ENCODE measurements at places on chromosomes 16 and 17. TPM values are rescaled to one million over a fixed set of nuclear protein-coding genes. Genes with fewer than 3 reads are reported as not detected.

DNA sequence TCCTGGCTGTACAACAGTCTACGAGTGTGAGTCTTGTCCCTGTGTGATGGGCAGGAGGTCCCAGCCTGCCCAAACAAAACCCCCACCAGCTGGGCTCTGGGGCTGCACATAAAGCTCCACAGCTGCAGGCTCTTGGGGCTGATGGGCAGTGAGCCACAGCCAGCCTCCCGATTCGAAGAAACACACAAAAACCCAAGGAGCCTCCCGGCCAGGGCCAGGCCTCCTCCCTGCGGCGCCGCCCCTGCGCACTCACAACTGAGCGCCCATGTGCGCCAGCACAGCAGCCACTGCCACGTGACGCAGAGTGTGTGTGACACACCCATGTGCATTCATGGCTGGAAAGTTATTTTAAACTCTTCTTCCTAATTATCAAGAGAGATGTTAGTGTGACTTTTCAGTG lies 30.6 kb upstream of the FAAP100 start:
- DNase-seq, result peak; percentile 23

- no peak for DNase-seq
Measured at GRCh38 chr17:5508810-5509209, 22.4 kb downstream of the MIS12 start.

GRCh38 chr17:77036841-77037381 lies 103.9 kb upstream of the SEC14L1 start:
- no peak for DNase-seq

The CHST6 gene
- total RNA-seq, result 3.1 TPM

GRCh38 chr17:40600486-40601046 lies 35.3 kb upstream of the CCR7 start:
- no peak for DNase-seq

GRCh38 chr17:4301066-4301465 lies 37.3 kb upstream of the ANKFY1 start:
- no peak for DNase-seq

The DUS2 gene
- total RNA-seq, result 9.5 TPM

The PTGES3L gene
- total RNA-seq, result 33.3 TPM

DNA sequence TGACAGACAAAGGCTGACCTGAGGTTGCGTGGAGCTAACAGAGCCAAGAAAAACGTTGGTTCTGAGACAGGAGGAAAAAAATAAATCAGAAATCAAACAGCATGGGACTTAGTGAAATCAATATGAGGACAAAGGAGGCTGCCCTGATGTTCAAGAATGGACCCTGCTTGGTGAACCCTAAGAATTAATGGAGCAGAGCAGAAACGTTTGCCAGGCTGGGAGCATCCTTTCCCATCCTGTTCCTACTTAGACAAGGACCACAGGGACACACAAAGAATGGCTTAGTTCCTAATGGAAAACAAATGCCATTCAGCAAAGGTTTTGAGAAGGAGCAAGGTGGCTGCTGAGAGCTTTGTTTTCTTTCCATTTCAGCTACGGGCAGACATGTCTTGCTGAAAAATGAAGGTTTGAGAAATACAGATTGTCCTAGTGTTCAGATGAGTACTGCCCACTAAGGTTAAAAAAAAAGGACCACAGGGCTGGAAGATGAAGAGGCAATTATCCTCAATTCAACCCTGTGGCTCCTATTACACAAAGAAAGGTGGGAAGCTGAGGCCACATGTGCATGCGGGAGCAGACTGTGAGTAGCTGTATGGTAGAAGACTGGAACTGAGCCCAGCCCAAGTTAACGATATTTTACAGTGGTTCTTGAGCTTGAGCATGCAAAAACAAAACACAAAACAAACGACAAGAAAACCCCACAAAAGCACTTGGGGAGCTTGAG lies 230.1 kb downstream of the SLC39A11 start:
- DNase-seq, result no peak

The KRTAP1-5 gene
- not detected for total RNA-seq

DNA sequence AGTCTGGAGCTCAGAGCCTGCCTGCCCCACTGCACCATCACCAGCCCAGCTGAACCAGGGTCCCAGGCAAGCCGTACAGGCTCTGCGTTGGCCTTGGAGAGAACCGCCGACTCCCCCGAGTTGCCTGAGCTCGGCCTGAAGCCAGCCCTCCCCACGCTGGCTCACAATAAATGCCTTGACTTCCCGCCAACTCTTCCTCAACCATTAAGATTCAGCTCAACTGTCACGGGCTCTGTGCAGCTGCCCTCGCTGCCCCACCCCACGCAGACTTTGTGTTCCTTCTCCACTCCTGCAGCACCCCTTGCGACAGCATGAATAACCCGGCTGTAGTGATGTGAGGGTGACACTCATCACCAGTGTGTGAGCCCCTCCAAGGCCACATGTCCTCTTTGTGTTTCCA lies 4.8 kb upstream of the QPRT start:
- peak; percentile 75 for DNase-seq

- DNase-seq, result no peak
Measured at GRCh38 chr17:27817731-27818130, 17.4 kb upstream of the NOS2 start.

DNA sequence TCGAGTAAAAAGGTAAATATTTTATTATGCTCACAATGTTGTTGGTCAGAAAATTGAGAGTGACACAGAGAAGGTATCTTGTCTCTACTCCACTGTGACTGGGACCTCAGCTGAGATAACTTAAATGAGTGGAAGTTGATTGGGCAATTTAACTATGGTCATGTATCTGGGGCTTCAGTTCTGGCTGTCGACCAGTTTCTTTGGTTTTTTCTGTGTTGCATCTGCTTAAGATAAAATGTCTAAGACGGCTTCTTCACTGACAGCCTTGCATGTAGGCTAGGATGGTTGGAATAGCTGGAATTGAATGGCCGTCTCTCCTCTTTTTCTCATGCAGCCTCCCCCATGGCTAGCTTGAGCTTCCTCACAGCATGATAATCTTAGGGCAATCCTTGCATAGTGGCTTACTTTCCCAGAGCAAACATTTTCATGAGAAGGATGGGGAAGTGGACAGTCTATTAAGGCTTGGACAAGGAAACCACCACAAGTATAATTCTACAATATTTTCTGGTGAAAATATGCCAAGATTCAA lies 433.7 kb downstream of the KIF2B start:
- no peak for DNase-seq

DNA sequence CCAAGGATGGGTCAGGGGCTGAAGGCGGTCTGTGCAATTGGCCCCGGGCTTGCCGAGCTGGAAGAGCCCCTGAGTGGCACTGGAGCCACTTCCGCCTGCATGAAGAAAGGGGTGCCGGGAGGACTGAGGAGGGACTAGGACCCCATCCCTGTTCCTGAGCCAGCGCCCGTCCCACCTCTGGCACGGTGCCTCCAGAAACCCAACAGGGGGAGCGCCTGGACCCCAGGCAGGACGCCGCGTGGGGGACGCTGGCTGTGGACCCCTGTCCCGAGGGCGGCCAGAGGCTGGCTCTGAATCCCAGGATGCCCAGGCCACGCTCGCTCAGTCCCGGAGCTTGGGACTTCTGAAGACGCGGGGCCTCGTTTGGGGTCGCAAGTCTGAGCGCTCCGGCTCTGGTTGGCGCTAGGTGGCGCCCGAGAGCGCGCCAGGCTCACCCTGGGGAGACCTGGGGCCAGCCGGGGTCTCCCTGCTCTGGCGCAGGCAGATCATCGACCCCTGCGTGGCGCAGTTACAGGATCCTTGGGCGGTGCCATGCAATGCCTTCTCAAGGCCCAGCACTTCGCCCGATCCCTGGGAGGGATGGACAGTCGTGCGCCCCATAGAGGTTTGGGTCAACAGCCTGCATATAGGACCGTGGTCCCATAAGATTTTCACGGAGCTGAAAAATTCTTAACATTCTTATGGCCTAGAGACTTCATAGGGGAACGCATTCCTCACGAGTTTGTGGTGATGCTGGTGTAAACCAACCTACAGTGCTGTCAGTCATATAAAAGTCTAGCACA lies 58.5 kb upstream of the CREBBP start:
- DNase-seq, result peak; percentile 83

The SRL gene
- 343 TPM for total RNA-seq

- peak; percentile 92 for DNase-seq
Measured at GRCh38 chr16:23835390-23836077, at the start of gene PRKCB. Gene PRKCB, plus strand, starts transcription at chr16:23835983.
